ENCODE measurements at places on chromosomes 7 and 10. TPM values are rescaled to one million over a fixed set of nuclear protein-coding genes. Genes with fewer than 3 reads are reported as not detected.

DNA sequence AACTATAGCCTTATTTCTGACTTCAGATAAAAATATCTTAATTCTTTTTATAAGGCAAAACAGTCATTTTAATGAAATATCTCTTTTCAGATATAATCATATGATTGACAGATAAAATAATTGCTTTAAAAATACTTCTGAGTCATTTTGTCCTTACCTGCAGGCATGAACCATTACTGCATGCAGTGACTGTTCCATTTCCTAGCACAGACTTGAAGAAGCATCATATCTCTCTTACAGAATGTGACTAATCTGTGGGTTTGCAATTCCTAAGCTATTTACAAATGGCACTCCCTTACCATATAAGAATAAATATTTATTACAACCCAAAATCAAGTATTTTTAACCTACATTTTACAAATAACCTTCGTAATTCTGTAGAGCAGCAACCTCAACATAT lies 120.7 kb downstream of the SRPK2 start:
- no peak for DNase-seq

NUTM2A gene
- 2.6 TPM for total RNA-seq

- DNase-seq: no peak
These were observed 28.9 kb upstream of the NPY start for GRCh38 chr7:24255139-24255538.

- DNase-seq: no peak
These were observed 188.4 kb downstream of the DGKI start for GRCh38 chr7:137658190-137658900.

KCND2 gene
- 0.28 TPM for total RNA-seq

- DNase-seq: no peak
These were observed at the start of gene OIT3 for GRCh38 chr10:72893136-72893798. Gene OIT3, plus strand, starts transcription at chr10:72893739. Its CDS starts 60 bp downstream, at chr10:72893799.

DNA sequence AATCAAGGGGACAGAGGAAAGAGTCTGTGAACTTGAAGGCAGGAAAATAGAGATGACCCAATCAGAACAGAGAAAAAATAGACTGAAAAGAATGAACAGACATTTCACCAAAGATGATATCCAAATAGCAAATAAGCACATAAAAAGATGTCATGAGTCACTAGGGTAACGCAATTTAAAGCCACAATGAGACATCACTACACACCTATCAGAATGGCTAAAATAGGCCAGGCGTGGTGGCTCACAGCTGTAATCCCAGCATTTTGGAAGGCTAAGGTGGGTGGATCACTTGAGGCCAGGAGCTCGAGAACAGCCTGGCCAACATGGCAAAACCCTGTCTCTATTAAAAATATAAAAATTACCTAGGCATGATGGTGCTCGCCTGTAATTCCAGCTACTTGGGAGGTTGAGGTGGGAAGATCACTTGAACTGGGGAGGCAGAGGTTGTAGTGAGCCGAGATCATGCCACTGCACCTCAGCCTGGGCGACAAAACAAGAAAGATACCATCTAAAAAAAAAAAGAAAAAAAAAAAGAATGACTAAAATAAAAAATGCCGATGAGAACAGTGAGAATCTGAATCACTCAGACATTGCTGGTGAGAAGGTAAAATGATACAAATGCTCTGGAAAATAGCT lies 100.9 kb downstream of the LHPP start:
- DNase-seq: no peak

KIF11 gene
- total RNA-seq: 9.4 TPM

Measured in endothelial cell (in vitro differentiated cells).